ENCODE measurements at places on chromosomes 11 and 22. TPM values are rescaled to one million over a fixed set of nuclear protein-coding genes. Genes with fewer than 3 reads are reported as not detected.

The POTEH gene
- not detected for total RNA-seq

GRCh38 chr11:26700574-26701235, 21.2 kb downstream of the SLC5A12 start:
- no peak for DNase-seq

- DNase-seq = no peak
Measured at GRCh38 chr11:61635304-61635703, 44.9 kb upstream of the DAGLA start.

GRCh38 chr11:111148953-111149352, 96.6 kb upstream of the POU2AF2 start:
- DNase-seq = no peak

- DNase-seq = no peak
Measured at GRCh38 chr11:12802418-12803085, 128.3 kb downstream of the TEAD1 start.

- DNase-seq = no peak
Measured at GRCh38 chr11:67381244-67381972, 8.0 kb upstream of the CLCF1 start.

- DNase-seq = no peak
Measured at GRCh38 chr22:44586999-44587736, 89.1 kb upstream of the RTL6 start.

GRCh38 chr22:46292732-46293131, 3.9 kb upstream of the GTSE1 start:
- DNase-seq = no peak

Data from activated naive CD4-positive, alpha-beta T cell treated with anti-CD3 and anti-CD28 coated beads, Interleukin-2, amount 50 U/mL, for 72 hours (primary cell).